ENCODE measurements at places on chromosomes 1 and 21. TPM values are rescaled to one million over a fixed set of nuclear protein-coding genes. Genes with fewer than 3 reads are reported as not detected.

EFNA1 gene
- 100.0 TPM for total RNA-seq

DNA sequence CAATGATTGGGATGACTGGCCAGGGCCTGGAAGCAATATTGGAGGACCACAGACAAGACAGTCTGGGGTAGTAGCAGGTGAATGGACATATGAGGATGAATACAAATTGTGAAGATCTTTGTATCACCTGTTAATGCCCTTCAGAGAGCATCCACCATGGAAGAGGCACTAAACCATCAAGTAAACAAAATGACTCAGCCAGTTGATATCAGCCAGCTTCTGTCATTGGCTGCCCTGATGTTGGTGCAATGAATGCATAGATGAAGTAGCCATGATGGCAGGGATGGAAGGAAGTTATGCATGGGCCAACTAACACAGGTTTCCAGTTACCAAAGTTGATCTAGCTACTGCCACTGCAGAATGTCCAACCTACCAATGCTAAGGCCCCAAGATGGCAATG, 16.1 kb upstream of the ERI3 start:
- no peak for DNase-seq

TRIM63 gene
- 6.1 TPM for total RNA-seq

- no peak for DNase-seq
Observed at GRCh38 chr1:172373864-172374263, 46.6 kb upstream of the C1orf105 start.

GRCh38 chr21:16279731-16280581, 550.2 kb downstream of the USP25 start:
- peak; percentile 42 for DNase-seq

DNA sequence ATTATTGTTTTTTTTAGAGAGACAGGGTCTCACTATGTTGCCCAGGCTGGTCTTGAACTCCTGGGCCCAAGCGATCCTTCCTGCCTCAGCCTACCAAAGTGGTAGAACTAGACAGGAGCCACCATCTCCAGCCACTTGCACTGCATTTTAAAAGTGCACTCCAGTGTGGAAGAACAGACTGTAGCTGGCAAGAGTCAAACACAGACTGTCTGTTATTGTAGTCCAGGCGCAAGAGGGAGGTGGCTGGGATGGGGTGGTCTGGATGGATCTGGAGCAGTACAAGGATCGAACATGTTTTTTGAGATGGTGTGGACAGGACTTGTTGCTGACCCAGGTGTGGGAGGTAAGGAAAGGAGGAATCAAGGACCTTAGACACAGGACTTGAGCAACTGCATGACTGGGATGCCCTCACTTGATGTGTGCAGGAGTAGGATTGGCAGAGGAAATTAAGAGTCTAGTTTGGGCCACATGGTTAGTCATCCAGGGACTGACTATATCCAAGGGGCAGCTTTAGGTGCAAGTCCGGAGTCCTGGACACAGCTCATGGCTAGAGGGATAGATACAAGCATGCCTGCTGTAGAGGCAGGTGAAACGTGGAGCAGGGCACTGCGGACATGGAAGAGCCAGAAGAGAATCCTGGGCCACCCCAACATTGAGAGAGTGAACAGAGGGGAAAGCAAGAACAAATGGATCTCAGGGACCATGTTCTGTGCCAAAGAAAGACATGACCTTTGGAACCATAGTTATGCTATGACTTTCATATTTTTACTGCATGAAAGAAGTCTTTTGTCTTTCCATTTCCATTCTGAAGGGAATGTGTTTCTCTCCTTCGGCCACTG, 42.0 kb downstream of the ELK4 start:
- DNase-seq: no peak

DNA sequence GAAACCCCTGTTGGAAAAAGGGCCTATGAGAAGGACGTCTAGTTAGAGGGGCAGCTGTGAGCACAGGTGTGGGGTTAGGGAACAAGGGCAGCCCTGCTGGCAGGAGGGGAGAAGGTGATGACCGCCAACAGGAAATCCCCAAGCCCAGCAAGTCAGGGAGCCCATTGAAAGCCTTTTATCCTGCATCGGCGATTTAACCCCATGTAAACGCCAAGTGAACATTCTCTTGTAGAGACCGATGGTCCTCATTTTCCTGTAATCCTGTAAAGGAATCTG, 1.1 kb upstream of the BSND start:
- DNase-seq: no peak

DNA sequence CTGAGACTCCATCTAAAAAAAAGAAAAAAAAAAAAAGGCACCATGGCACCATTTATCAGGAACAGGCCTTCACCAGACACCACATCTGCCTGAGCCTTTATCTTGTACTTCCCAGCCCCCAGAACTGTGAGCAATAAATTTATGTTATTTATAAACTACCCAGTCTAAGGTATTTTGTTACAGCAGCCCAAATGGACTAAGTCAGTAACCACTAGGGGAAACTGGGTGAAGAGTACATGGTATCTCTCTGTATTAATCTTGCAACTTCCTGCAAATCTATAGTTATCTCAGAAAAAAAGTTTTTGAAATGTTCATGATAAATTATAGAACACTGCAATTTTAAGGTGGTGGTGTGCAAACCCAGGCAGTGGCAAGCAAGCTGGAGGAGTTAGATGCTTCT, 114.3 kb downstream of the LAMC2 start:
- no peak for DNase-seq

DNA sequence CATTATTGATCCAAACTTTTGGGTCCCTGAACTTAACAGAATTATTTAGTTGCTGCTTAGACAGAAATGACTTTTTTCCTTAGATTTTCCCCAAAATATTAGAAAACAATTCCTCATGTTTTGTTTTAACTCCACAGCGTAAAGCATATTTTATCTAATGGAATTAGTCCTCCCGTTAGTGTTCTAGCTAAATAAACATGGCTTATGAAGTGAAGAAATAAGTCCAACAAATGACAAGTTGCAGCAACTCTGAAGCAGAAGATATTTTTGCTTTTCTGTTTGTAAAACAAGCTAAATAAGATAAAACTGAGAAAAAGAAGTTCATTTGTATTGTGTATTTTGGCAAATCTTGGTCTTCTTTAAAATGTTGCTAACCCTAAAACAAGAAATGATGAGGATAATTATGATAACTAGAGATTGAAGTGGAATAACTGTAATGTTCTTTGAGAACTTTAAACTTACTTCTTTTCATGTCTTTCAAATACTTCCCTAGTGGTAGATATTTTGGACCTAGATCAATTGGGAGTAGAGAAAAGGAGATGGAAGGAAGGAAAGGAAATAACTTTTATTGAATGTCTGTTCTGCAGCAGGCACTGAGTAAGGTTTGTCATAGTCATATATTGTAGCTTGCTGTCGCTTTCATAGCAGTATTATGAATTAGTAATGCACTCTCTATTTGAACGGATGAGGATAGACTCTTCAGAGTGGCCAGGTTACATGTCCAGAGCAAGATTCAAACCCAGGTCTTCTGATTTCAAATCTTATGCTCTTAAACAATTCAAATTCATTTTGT, 12.5 kb downstream of the NFIA start:
- DNase-seq: no peak

- DNase-seq: no peak
Observed at GRCh38 chr1:109687641-109688499, at the start of gene GSTM1. GSTM1 (plus strand) TSS chr1:109687817; CDS start chr1:109687874, 57 bp downstream.

KCNK2 gene
- total RNA-seq: 0.43 TPM

FAM72D gene
- total RNA-seq: 0.52 TPM

DNA sequence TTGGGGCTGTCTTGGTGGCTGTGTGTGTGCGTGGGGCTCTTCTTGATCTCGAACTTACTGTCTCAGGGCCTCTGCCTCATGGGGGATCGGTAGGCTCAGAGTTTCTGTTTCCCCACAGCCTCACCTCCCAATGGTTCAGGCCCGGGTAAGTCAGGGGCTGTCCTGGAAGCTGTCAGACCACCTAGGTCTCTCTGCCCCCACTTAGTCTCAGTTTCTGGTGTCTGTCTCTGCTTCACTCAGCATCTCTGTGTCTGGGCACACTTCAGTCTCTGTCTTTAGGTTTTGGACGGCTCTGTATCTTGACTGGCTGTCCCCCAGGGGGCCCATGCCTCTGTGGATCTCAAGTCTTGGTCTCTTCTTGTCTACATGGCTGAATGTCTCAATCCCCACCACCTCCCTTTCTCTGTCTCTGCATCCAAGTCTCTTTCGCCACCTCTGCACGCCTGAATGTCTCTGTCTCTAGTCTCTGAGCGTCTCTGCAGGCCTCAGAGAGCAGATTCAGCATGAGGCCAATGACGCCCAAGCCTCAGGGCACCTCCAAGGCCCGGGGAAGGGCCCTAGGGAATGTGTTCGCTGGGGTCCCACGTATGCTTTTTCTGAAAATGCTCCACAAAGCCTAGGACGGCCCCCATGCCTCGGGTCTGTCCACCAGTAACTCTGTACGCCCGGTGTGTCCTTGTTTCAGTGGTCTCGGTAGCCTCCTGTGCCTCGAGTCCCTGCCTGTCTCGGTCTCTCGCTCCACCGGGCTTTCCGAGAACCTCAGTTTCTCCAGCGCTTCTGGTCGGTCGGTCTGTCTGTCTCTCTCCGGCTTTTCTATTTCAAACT, 818 bp downstream of the FHL3 start:
- no peak for DNase-seq

DNA sequence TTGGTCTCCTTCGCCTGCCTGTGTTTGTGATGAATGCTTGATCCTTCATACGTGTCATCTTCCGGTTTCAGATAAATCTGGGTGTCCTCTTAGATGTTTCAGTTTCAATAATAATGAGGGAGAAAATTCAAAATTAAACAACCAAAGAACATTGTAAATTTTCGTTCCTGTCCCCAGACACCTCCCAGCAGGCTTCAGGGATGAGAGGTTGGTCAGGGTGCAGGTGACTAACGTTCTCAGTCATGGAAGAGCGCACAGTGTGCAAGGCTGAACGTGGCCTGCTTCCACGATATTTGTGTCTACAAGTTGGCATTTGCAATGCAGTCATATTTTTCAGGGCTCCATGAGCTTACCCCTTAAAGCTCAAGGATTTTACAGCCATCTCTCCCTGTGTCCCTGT, 147.1 kb upstream of the ARHGEF16 start:
- DNase-seq: no peak

DNA sequence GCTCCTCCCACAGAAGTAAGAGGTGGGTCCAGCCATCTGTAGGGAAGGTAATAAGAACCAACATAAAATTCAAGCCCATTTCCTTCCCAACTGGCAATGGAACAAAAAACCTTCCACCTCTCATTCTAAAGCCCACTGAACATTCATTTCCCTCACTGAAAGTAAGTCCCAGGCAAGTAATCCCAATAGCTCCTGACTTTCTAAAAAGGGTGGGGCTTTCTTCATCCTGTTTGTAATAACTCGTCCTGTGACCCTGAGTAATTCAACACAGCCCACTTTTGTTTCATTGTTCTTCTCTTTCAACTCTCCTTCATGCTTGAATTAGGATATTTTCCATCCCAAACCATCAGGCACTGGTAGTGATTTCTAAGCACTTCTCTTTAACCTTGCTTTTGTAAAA, 74.9 kb downstream of the DAB1 start:
- no peak for DNase-seq

OR2L8 gene
- total RNA-seq: not detected

ASCL5 gene
- total RNA-seq: 0.12 TPM

DNA sequence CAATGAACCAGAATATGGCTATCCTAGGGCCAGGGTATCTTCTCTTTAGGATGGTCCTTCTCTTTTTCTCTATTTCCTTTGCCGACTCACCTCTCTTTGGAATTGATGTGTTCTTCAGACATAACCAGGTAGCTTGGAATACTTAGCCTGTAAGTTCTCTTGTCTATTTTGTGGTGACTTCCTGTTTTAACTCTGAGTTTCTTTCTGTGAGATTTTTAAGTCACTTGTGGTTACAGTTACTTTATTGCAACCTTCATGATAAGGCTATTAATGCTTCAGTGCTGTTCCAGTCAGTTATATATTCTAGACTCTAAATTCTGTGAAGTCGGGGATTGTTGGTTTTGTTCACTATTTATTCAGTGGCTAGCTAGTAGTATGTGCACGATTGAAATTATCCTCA, 46.2 kb downstream of the DISP1 start:
- DNase-seq: no peak

DNA sequence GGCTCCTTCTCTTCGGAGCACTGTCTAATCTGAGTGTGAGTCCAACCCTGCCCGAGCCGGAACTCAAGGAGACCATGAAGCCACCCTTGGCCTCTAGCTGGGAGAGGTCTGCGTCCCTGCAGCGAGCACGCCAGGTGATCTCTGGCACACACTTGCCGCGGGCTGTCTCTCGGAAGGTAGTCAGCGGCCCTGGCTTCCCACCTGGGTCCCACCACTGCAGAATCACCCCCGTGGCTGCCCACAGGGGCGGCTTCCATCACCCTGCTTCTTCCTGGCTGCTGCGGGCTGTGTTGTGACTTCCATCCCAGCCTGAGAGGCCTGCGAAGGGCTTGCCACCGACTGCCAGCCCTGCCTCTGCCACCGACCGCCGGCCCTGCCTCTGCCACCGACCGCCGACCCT, 17.0 kb downstream of the FAAP20 start:
- no peak for DNase-seq

DNA sequence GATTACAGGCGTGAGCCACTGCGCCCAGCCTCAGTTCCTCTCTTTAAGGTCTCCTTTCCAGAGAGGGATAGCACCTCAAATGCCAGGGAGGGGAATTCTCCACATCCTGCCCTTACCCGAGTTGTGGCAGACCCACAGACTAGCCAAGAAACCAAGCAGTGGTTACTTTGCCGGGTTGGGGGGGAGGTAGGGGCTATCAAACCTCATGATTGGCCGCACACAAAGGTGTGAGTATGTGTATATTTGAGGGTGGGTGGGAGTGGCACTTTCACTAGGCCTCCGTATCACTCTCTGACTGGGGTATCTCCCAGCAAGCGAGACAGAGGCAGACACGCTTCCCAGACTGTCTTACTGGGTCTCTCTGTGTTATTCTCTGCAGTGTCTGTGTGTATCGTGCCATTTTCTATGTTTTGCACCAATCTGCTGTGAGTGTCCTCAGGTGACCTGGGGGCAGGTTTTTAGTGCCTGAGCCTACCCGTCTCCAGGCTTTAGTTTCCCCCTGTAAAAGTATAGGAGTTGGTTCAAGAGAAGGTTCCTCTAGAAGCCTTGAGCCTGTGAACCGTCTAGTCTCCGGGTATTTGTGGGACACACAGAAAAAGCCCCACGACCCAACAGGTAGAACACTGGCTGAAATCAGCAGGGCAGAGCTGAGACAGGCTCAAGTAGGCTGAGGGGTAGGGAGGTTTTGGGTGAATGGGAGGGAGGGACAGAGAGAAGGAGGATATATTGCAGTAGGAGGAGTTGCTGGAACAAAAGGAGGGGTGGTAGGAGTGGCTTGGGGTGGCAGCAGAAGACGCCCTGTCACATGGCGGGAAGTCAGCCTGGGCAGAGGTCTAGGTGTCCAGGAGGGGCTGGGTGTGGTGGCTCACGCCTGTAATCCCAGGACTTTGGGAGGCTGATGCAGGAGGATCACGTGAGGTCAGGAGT, 10.3 kb downstream of the LMNA start:
- DNase-seq: peak; percentile 59
